ENCODE measurements at places on chromosomes 3 and 15. TPM values are rescaled to one million over a fixed set of nuclear protein-coding genes. Genes with fewer than 3 reads are reported as not detected.
A peak's percentile ranks its signal among the peaks of the same experiment; 100 is the strongest.

- peak; percentile 54 for DNase-seq
Observed at GRCh38 chr15:68658151-68658550, 79.4 kb downstream of the CORO2B start.

DNA sequence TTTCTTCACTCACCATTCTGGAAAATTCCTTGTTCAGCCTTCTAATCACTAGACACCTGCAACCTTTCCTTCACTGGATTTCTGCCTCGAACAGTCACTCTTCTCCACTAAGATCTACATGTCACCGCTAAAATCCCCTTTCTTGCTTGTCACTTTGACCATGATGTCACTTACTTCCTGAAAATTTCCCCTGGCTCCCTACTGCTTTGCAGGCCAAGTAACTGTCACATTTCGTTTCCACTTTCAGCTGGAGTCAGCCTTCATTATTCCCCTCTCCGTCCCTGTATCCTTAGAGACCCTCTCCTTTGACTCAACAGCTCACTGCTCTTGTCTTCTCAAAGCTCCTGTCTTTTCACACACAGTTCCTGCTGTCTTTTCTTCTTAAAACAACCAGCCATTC, 15.9 kb downstream of the CHL1 start:
- DNase-seq, result no peak

DNA sequence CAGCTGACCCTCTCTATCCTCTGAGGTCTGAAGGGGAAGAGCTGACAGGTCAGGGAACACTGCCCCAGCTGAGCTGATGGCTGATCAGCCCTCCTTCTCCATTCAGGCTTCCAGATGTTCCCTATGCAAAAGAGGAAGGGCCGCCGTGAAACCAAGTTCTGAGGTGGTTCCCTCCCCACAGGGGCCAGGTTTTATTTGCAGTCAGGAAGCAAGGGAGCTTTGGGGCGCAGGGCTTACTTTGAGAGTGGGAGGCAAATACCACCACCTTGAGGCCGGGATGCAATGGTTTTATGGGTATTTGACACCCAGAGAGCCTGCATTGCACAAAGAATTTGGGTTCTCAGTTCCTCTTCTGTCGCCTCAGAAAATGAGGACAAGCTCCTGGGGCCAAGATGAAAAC, 186.9 kb downstream of the ARRDC4 start:
- DNase-seq, result no peak

DNA sequence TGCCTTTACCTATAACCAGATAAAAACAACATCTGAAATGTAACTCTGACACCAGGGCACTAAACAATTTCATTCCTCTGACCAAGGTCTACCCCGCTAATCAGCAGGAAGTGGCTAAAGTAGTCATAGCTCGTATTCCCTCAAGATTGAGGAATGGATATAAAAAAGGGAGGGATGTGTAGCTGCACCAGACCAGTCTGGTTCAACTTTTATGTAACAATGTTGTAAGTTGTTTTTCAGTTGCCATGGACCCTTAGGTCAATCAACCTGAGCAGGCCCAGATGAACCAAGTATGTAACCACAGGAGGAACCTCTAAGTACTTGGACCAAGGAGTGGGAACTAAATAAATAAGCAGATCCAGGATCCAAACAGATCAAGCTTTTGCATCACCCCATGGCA, 28.4 kb upstream of the IFT57 start:
- DNase-seq, result no peak

GRCh38 chr15:74378848-74379247, 11.4 kb upstream of the CYP11A1 start:
- DNase-seq, result no peak

DNA sequence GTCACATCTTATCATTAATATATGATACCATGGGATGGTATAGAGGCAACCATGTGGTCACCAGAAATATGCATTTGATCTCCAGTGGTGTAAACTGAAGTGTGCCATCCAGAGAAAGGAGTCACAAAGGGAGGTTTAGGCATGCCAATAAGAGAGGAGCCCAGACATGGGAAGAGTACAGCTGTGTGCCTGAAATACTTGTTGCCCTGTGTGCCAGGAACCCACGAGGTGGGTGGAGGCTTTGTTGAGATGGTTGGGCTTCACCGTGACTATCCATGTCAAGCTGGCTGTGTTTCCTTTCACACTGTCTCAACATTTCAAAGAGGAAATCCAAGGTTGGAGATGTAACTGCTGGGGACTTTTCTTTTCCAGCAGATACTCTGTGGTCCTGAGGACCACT, 43.5 kb downstream of the CACNA2D3 start:
- no peak for DNase-seq

GRCh38 chr3:171329746-171330145, 130.5 kb downstream of the TNIK start:
- no peak for DNase-seq

DNA sequence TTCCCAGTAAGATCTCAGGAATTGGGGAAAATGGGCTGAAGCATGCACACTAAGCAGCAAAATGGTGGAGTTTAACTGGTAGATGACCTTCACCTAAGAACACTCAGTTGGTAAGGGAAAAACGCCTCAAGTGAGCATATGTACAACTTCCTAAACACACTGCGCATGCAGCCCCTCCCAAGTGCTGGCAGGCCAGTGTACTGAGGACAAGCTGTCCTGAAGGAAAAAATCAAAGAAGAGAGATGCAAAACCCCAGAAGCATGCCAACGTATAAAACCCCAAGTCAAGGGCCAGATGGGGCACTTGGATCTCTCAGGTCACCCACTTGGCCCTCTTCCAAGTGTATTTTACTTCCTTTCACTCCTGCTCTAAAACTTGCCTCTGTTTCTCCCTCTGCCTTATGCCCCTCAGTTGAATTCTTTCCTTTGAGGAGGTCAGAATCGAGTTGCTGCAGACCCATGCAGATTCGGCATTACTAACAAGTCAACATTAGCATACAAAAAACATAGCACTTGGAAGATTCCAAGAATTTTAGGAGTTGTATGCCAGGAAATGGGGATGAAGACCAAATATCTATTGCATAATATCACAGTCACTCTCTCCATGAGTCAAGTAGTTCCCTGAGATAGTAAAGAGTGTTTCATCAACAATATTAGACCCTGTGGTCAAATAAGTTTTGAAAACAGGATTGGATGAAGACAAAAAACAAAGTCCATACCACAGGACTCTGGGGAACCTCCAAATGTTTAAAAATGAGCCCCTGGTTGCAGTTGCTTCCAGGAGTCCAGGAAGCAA, 10.8 kb upstream of the FYCO1 start:
- no peak for DNase-seq

DNA sequence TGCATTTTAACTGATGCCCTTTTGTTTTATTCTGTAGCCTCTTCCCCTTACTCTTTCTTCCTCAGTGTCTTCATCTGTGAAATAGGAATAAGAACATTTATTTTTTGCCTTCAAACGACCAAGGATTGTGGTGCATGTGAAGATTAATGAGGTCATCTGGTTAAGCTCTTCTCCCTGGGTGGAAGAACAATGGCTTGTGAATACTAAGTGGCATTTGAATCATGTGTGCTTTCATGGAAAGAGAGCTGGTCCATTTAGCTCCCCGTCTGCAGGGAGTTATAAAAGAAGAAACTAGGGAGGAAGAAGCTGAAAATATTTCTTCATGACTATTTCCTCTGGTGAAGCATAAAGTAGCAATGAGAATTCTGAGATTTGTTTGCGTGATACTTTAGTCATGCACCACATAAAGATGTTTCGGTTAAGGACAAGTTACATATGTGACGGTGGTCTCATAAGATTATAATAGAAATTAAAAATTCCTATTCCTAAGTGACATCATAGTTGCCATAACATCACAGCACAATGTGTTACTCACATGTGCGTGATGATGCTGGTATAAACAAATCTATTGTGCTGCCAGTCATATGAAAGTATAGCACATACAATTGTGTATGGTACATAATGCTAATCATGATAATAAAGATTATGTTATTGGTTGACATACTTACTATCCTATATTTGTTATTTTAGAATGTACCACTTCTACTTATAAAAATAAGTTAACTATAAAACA, 374.3 kb downstream of the RBMS3 start:
- no peak for DNase-seq

- no peak for DNase-seq
Observed at GRCh38 chr15:70152070-70152480, 54.4 kb upstream of the TLE3 start.

The CHRM5 gene
- not detected for total RNA-seq

The NR2E3 gene
- total RNA-seq, result not detected

The ADPRH gene
- total RNA-seq, result 9.7 TPM

The TMEM158 gene
- 0.58 TPM for total RNA-seq

The CRYGS gene
- 0.32 TPM for total RNA-seq

The MAGEL2 gene
- not detected for total RNA-seq
